ENCODE measurements at places on chromosomes 3 and 15.

GRCh38 chr15:94099574-94099960 lies 131.8 kb upstream of the MCTP2 start:
- no peak for DNase-seq

DNA sequence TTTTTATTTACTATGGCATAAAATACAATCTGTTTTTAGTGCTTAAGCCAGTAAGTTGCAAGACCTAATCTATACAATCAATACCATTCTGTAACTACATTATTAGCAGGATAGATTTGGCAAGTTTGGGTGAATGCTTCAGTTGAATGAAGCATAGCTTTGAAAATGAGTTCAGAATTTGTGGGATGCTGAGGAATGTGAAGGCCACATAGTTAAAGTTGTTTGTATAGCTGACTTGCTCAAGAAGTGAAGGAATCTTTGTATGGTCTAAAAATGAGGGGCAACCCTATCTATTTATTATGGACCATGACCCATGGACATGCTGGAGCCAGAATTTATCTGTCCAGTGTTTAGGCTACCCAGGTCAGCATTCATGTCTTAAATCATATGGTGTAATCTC lies 58.5 kb downstream of the CRYBG3 start:
- DNase-seq, result no peak

DNA sequence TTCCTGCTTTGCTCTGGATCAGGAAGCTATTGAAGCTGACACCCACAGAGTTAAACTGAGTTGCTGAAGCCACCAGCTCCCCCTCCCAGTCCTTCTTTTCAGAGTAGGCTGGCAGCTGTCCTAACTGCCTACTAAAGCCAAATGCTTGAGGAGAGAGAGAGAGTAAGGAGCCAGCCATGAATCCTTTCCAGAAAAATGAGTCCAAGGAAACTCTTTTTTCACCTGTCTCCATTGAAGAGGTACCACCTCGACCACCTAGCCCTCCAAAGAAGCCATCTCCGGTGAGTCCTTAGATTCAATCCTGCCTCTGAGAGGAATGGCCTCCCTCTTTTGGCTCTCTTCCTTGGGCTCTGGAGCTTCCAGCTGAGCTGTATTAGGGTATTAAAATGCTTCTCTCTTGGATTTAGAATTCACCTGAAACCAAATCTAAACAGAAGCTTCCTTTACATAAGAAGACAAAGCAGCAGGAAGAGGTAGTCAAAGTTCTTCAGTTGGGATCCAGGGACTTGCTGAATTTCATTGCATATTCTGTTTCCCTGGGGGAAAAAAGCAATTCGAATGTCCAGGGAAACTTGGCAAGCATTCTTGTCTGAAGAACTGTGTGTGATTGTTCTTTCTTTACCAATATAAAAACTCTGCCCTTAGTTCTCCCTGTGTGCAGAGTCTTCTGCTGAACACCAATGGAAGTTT lies at the start of gene SLC15A2:
Gene SLC15A2, plus strand, starts transcription at position 101 of the 690 bp plus-strand sequence. Its CDS starts 76 bp downstream, at position 177.
- DNase-seq, result no peak

DNA sequence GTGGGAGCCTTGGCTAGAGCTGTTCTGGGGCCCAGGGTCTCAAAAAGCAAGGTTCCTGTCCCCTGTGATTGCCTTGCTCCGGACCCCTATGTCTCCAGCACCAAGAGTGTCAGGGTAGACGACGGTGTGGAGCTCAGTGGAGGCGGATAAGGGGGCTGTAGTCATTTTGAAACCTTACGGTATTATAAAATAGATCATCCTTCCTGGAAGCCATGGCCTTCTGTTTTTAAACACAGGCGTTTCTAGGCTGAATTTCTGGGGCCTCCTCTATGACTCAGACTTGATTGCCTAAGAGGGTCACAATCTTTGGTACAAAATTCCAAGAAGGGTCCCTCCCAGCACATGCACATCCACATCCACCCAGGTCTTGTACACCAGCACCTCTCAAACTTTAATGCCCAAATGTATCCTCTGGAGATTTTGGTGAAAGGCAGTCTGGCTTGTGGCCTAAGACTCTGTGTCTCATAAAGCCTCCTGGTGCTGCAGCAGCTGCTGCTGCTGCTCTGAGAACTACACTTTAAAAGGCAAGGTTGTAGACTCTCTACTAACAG lies 70.5 kb upstream of the XCR1 start:
- no peak for DNase-seq

- DNase-seq, result no peak
Measured at GRCh38 chr3:61617651-61618050, 56.3 kb downstream of the PTPRG start.

DNA sequence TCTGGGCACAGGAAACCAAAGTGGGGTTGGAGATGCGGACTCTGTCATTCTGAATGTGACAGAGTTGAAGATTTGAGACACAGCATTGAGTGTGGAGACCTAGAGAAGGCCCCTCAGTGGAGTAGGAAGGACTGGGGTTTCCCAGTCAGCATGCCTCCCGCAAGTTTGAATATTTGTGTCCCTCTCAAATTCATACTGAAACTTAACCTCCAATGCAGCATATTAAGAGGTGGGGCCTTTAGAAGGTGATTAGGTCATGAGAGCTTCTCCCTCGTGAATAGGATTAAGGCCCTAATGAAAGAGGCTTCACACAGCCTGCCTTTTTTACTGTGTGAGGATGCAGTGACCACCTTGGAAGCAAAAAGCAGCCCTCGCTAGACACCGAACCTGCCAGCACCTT lies 8.0 kb downstream of the HDDC3 start:
- no peak for DNase-seq

DNA sequence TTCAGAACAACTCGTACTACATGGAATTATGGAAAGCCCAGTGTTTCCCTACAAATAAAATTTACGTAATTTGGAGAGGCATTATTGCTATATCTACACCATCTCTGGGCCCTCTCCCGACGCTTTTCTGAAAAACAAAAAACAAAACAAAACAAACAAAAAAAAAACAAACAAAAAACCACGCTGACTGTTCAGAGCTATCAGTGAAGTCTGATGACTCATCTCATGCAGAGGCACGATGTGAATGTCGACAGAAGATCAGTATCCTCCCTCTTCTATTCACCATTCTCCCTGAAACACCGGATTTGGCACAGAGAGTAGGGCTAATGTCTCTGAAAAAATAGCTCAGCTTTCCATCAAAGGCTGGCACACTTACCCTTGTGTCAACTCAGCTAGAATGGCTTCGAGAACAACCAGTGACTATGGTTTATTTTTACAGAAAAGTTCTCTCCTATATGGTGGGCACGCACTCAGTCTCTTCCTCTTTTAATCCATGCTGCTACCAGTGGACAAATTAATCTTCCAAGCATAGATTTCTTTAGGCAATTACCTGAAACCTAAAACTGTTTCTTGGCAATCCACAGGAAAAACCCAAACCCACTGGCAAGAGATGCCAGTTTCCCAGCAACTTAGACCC lies 1.5 kb downstream of the CRBN start:
- no peak for DNase-seq

- DNase-seq, result no peak
Measured at GRCh38 chr3:71578054-71578751, 5.3 kb downstream of the FOXP1 start.

DNA sequence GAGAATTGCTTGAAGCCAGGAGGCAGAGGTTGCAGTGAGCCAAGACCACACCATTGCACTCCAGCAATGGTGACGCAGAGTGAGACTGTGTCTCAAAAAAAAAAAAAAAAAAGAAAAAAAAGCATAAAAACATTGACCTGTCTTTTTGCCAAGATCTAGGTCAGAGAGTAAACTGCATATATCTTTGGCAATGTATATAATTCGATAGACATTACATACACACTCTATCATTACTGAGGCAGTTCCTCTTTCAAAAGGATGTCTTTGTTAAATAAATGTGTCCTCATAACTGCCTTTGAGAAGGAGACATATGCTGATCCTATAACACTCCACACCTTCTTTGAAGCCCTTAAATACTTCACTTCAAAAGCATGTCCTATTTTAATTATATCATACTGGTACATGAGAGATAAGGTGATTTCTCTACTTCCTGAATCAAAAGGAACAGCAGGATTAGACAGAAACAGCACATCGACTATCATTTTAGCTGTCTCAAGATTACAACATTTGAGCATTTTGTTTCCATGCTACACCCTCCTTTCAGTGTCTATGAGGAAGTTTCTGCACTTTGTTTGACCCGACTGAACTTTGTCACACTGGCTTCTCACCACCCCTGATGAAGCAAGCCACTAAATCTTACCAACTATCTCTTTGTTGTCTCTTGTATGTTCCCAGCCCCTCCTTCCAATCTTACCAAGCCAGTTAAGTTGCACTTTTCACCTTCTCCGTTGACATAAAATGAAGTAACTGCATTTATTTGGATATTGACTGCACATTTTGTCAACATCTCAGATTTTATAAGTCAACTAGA lies 335.8 kb downstream of the MECOM start:
- no peak for DNase-seq

DNA sequence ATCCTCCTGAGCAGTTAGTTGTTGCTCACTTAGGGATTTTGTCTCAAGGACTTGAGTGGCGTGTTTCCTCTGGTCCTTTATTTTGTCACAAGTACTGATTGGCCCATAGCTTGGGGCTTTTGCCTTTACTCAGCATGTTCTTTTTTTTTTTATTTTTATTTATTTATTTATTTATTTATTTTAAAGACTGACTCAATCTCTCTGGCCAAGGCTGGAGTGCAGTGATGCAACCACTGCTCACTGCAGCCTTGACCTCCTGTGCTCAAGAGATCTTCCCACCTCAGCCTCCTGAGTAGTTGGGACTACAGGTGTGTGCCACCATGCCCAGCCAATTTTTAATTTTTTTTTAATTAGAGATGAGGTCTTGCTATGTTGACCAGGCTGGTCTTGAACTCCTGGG lies 223.9 kb upstream of the TPM1 start:
- DNase-seq, result no peak

GRCh38 chr15:60442031-60442650 lies 36.8 kb downstream of the ICE2 start:
- DNase-seq, result no peak

DNA sequence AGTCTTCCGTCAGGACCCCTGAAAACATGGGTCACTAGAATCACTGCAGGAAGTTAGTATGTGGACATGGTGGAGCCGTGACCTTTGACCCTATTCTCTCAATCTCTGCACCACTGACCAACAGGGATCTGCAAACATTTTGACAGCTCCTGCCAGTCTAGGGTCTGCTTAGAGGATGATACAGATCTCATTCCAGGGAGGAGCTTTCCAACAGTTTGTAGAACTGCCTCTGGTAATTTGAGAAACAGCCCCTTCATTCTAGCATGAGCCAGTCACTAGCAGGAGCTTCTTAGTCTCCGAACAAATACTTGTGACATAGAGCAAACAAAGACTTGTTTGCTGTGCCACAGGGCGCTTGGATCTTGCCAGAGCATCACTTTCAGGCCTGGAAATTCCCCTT lies 270.3 kb upstream of the CFAP20DC start:
- DNase-seq, result no peak

GRCh38 chr3:126442094-126442855 lies 33.4 kb downstream of the ZXDC start:
- no peak for DNase-seq

DNA sequence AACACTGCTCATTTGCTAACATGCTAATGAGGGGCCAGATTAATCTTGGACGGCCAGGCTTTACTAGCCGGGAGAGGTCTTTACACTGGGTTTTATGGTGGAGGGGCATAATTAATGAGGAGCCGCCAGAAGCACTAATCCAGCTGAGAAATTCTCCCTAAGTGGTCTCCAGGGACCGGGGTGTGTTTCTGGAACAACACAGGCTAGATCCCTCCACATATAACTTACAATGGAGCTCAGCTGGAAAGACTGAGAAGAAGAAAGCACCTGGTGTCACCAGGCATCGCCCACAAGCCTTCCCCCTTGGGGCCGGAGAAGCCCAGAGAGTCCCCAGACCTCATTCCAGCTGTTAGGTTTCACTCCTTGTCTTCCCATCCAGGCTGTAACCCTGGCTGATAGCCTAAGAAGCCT lies 127.5 kb downstream of the MEGF11 start:
- DNase-seq, result no peak

- no peak for DNase-seq
Measured at GRCh38 chr3:94303897-94304296, 241.0 kb downstream of the NSUN3 start.

GRCh38 chr3:144744473-144744872 lies 772.9 kb downstream of the DIPK2A start:
- no peak for DNase-seq

DNA sequence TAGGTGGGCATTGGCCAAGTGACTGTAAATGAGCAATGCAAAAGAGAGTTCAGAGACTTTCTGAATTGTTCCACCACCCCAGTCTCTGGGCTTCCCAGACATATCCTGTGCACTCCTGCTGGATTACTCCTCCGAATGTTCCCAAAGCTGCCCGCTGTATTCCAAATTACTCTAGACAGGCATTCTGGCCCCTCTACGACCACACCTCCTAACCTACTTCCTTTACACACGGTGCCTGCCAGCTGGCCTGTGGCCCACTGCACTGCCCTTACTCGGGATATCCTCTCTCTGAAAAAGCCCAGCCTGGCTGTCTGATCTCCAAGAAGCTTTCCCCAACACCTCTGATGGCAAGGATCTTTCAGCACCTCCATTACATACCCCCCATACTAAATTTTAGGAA lies 66.6 kb downstream of the DUT start:
- DNase-seq, result no peak

- DNase-seq, result no peak
Measured at GRCh38 chr3:134147411-134147810, 103.2 kb downstream of the RYK start.

Measured in NCI-H460 (cell line).